ENCODE measurements at places on chromosomes 3 and 15. TPM values are rescaled to one million over a fixed set of nuclear protein-coding genes. Genes with fewer than 3 reads are reported as not detected.

EFHB gene
- total RNA-seq, result not detected

GP9 gene
- total RNA-seq, result not detected

MIX23 gene
- total RNA-seq, result 25.9 TPM

CCRL2 gene
- total RNA-seq, result 1.3 TPM

ATP10A gene
- under 0.01 TPM for total RNA-seq

Measured in dermis microvascular lymphatic vessel endothelial cell (primary cell).